ENCODE measurements at places on chromosomes 12 and 14.

DNA sequence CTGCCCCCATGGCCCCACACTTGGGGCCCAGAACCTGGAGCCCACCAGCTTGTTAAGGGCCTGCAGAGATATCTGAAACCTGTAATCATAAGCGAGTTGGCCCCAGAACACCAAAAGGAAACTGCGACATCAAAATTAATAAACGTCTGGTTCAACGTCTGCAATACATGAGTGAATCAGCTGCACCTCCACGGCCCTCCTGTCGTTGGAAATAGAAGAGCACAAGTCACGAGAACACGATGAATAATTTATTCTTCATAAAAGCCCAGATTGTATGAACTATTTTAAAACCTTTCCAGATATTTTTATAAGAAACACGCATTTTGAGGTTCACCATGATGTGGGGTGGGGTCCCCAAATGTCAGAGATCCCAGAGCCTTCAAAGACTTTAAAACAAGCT is 9.7 kb upstream of the CMKLR1 start:
- DNase-seq, result no peak

DNA sequence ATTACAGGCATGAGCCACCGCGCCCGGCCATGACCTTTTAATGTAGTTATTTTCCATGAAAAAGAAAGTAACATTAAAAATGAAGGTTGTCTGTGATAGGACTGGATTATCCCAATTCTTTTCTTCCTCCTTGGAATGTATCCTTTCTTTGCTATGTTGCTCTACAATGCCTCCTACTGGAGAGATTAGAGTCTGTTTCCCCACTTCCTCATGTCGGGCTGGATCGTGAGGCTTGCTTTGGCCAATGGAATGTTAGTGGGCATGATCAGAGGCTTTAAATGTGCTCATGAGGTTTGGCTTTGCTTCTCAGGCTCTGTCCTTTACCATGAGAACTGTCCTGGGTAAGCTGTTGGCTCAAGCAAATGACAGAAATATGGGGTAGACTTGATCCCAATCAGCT is 34.7 kb upstream of the SOCS2 start:
- no peak for DNase-seq

DNA sequence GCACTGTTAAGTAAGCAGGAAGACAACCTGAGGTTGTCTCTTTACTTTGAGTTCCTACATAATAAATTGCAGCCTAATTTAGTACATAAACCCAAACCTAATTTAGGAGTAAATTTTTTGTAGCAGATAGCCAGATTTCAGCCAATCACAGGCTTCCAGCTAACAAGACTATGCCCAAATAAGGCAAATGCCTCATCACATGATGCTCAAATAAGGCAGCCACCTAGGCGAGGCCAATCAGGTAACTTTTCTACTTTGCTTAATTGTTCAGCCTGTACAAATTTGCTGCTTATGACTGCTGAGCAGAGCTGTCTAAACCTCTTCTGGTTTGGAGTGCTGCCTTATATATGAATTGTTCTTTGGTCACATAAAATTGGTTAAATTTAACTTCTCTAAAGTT is 1118.7 kb upstream of the TMEM132C start:
- no peak for DNase-seq

- DNase-seq, result no peak
Observed at GRCh38 chr14:88333036-88333435, 10.0 kb upstream of the KCNK10 start.

DNA sequence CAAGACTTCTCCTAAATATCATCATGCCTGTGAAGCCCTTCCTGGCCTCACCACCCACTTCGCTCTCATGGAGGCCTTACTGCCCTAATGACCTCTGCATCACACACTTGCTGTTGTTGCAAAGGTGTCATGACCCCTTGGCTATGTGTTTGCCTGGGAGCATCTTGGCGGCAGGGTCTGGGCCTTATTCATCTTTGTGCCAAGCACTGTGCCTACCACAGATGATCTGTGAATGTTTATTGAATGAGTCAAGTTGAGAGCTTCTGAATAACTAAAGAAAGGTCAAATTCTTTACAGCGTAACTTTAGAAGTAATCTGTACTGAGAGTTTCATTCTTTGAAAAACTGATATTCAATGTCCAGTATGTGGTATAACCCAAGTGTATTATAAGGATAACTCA is 113.3 kb downstream of the TTC8 start:
- DNase-seq, result no peak

DNA sequence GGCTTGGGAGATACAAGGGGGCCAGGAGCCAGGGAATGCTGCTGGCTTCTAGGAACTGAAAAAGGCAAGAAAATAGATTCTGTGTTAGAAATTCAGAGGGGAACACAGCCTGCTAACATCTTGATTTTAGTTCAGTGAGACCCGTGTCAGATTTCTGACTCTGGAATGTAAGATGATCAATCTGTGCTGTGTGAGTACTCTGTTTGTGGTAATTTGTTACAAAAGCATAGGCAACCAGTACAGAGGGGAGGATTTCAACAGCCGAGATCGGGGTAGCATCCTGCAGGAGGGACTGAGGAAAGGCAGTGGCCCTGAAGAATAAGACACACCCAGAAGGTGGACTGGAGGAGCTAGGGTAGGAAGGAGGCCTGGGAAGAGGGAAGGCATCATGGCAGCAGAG is 410.0 kb upstream of the CCDC196 start:
- DNase-seq, result no peak

DNA sequence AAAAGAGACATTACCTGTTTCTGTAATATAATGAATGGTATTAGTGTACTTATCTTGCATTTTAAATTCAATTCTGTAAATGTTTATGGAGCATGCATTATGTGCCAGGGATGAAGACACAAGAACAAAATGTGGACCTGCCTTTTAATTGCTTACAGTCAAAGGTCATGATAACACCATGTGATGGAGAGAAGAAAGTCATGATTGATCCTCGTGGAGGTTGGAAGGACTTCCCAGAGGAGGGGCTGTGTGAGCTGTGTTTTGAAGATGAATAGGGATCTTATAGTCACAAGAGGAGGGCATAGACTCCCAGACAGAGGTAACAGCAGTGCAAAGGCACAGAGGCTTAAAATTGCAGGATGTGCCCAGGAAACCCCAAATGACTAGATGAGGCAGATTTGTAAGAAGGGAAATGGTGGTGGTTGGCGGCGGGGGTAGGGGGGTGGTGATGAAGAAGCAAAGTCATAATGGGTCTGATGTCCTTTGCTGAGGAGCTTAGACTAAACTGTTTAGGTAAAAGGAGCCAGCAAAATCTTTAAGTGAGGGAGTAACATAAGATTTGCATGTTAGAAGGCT is 151.5 kb downstream of the PRKCH start:
- DNase-seq, result no peak

DNA sequence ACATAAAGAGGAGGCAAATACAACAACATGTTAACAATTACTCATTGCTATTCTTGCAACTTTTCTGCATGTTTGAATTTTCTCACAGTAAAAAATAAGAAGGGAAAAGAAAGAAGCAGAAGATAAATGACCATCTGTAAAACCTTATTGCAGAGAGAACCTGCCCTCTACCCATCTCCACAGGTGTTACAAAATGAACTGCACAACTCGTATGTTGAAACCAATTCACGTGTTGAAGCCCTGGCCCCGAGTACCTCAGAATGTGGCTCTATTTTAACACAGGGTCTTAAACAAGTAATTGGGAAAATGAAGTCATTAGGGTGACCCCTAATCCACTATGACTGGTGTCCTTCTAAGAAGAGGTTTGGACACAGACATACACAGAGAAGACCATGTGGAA is 39.5 kb downstream of the FOXN3 start:
- DNase-seq, result no peak

- DNase-seq, result no peak
Observed at GRCh38 chr14:93223565-93223964, 16.5 kb downstream of the UBR7 start.

DNA sequence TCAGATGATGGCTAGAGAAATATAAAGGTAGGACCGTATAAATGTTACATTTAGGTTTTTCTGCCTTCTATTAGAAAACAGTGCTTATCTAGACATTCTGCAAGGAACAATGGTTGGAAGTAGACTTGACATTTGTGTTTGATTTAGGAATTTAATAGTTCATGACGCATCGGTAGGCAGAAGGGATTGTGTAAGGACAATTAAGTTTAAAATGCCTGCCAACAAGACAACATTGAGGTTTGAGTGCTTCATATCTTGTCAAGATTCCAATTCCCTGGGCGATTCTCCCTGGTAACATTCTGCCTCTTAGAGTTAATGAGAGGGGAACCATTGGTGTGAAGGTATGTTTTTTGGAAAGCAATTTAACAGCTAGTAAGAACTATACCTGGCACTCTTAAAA is 186.8 kb upstream of the RBM19 start:
- DNase-seq, result no peak

DNA sequence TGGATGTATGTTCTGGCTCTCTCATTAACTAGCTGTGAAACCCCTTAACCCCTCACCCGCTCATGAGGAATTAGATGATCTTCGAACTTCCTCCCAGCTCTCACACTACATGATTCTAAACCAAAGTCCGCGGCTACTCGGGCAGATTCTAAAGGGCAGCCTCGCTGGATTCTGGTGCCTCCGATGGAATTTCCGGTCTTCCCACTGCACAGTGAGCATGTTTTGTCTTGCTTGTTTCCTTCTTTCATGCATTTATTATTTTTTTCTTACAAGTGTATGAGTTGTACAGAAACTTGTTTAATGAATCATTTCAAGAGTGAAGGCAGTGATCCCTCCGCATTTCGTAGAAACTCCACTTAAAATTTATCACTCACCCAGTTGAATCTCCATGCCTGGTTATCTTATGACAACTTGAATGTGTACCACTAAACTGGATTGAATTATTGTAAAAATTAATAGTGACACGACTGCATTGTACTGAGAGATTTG is 4.5 kb upstream of the HCAR3 start:
- no peak for DNase-seq

GRCh38 chr12:88931598-88931997 is 351.3 kb upstream of the KITLG start:
- no peak for DNase-seq

- DNase-seq, result no peak
Observed at GRCh38 chr12:104510873-104511440, 54.2 kb downstream of the CHST11 start.

DNA sequence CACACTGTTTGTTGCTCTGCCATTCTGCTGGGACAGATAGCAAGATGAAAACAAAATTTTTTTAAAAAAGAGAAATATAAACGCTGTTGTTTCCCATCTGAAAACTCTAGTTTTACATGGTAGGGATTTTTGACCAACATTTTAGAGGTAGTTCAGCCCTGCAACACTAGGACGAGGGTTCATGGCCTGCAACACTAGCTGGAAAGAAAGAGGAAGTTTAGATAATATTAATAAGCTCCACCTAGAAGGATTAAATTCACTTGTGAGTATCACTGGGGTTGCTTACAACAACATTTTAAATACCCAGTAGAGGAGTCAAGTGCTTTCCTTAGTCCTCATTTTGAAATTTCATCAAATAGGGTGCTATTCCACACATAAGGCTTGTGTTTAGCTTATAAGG is 68.2 kb downstream of the SRGAP1 start:
- DNase-seq, result no peak

DNA sequence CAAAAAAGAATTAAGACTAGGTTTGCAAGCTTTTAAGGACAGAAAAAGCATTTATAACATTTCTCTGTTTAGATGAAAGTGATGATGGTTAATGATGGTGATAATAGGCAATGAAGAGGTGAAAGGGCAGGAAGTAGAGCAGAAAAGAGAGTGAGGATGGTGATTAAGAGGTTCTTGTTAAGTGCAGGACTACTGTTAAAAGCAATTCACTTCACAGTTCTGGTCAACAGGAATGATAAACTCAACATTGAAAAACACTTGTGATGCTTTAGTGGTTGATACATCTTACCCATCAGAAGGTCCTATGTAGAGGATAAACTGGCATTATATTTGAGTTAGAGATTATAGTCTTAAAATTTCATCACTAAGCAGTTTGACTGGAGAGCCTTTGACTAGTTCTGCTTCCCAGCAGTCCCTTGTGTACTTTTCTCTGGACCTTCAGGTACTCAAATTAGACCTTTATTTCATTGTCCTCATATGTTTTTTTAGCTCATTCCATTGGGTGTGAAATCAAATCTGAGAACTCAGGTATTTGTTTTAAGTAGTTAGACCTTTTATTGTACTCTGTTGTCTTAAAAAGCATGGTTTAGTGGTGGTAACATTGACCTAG is 10.9 kb downstream of the RAP1B start:
- no peak for DNase-seq

DNA sequence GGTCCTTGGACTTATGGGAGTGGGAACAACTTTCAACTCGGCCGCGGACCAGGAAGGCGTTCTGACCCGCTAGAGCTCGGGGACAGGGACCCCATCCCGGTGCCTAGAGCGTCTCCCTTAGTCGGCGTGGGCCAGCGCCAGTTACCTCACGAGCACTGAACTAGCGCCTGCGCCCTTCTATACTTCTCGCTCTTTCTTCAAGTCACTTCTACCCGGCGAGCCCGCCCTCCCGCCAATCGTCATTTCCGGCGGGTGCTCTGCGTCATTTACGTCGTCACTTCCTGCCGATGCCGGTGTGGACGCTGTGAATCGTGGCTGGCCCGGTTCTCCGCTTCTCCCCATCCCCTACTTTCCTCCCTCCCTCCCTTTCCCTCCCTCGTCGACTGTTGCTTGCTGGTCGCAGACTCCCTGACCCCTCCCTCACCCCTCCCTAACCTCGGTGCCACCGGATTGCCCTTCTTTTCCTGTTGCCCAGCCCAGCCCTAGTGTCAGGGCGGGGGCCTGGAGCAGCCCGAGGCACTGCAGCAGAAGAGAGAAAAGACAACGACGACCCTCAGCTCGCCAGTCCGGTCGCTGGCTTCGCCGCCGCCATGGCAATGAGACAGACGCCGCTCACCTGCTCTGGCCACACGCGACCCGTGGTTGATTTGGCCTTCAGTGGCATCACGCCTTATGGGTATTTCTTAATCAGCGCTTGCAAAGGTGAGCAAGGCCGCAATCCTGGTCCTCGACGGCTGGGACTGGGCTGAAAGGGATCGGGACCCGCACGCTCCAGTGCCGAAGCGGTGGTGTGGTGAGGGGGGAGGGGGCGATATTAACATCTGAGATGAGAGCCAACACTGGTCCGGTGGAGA is at the start of gene STRAP:
Gene STRAP (plus strand): TSS at position 270 of the 854 bp plus-strand sequence. CDS start 321 bp downstream, at position 591.
- DNase-seq, result no peak

DNA sequence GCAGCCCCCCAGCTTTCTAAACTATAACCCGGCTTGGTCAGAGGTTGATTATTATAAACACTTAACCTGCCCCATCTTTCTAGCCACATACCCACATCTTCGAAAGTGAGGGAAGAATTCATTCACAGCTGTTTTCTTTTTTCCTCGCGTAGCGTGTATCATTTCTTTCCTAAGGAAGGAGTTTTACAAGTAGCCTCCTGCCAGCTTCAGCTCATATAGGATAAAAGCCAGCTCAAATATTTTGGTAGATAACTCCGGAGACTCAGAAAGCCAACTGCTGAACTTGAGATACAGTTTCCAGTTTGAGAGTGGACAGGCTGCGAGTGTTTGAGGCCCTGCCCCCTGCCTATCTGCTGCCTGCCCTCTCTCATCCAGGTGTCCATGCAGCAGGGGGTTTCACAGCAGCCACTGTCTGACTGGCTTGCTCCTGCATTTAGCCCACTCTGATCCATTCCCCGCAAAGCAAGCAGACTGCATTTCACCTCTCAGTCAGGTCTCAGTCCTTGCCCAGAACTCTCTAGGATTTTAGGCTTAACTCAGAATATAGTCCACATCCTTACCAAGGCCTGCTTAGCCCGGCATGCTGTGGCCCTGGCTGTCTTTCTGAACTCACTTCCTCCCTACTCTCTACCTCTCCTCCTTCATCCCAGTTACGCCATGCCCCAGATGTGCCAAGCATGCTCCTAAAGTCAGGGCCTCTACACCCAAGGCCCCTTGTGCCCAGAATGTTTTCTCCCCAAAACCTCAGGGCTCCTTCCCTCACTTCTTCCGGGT is 46.9 kb downstream of the EVL start:
- DNase-seq, result no peak

- DNase-seq, result no peak
Observed at GRCh38 chr12:77855548-77855947, 24.9 kb downstream of the NAV3 start.
